Nucleus accumbens (tissue), 56 donors: ENCODE measurements at places on chromosomes 7 and 10.

- no peak for DNase-seq
Measured at GRCh38 chr10:94052866-94053791, 59.4 kb downstream of the PLCE1 start.

GRCh38 chr7:87113077-87113476 is 39.2 kb upstream of the DMTF1 start:
- no peak for DNase-seq

DNA sequence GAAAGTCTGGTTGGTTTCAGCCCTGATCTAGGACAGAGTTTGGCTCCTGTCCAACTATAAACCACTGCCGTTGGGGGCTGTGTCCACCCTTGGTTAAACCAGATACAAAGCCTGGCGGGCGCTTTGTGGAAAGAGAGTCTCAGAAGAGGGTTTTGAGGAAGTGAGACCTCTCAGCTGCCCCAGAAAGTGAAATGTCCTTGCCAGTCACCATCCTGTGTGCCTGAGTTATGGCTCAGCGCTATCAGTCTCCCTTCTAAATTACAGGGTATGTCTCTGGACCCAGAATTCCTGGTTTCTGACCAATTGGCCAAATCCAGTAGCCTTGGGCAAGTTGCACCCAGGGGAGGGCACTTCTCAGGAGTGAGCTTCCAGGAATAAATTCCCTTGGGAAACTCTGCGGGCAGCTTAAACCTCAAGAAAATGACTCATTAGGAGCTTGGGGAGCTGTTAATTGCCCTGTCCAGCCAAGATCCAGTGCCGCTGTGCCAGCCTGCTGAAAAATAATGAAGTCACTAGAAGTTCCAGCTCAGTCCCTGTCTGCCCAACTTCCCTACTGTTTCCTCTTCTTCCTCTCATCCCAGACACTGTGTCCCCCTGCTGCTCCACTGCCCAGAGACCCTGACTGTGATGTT is 66.7 kb upstream of the PDZD8 start:
- peak; percentile 26 for DNase-seq

GRCh38 chr10:90175161-90175681 is 473.8 kb downstream of the KIF20B start:
- DNase-seq: no peak

- DNase-seq: no peak
Measured at GRCh38 chr7:112512451-112513210, 31.8 kb downstream of the LSMEM1 start.

DNA sequence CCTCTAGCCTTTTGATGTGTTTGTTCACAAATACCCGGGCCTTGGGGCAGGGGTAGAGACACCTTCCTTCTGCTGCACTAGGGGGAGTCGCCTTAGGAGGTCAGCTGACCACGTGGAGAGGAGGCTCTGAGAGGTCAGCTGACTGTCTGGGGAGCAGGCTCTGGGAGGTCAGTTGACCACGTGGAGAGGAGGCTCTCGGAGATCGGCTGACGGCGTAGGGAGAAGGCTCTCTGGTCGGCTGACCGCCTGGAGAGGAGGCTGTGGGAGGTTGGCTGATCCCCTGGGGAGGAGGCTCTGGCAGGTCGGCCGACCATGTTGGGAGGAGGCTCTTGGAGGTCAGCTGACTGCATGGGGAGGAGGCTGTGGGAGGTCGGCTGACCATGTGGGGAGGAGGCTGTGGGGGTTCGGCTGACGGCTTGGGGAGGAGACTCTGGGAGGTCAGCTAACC is 59.6 kb upstream of the LYZL1 start:
- DNase-seq: no peak

DNA sequence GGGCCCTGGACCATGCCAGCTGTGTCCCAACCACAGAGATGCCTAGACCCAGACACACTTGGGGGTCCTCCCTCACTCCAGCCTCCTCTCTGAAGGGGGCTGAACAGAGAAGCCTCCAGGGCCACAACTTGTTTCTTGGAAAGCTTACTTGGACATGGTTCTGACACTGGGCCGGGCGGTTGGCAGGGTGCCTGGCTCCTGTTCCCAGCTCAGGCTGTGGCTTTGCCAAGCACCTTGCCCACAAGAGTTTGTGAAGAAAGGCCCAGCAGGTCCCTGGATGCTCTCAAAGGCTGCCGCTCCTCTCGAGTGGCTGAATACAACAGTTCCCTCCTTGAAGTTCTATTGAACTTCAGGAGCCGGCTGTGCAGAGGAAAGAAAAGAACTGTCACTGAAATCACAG is 181.6 kb downstream of the PTPN20 start:
- no peak for DNase-seq
